ENCODE measurements at places on chromosomes 12 and 14. TPM values are rescaled to one million over a fixed set of nuclear protein-coding genes. Genes with fewer than 3 reads are reported as not detected.

GRCh38 chr12:56338308-56339157 is at the start of gene IL23A:
Gene IL23A (plus strand): TSS chr12:56338884. CDS start chr12:56339045, 161 bp downstream.
- H3K4me3 ChIP-seq, result no peak within 1 kb of the TSS
- DNase-seq, result no peak
- H3K4me1 ChIP-seq, result no peaks in the 10 kb centered on the region
- peaks cover 5% of the 10 kb centered on the region for H3K36me3 ChIP-seq
- H3K27me3 ChIP-seq, result no peaks in the 10 kb centered on the region
- no peak within 1 kb of the TSS for H3K27ac ChIP-seq

DNA sequence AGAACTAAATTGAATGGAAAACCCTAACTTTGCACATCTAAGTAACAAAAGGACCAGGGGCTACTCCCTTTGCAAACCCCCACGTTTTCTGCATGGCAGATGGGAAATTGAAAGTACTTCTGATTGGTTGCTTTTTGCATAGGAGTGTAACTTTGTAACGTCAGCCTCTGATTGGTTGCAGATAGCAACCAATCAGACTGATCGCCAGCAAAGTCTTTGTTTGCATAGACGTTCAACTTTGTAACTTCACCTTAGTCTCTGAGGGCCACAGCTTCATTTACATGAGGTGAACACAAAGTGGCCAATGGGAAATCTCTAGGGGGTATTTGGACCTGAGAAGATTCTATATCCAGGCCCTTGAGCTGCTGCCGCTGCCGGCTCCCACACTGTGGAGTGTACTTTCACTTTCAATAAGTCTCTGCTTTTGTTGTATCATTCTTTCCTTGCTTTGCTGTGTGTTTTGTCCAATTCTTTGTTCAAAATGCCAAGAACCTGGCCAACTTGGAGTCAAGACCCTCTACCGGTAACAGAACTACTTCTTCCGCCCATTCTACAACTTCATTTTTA is 102.5 kb upstream of the PRICKLE1 start:
- H3K4me3 ChIP-seq, result no peak overlapping the region
- H3K4me1 ChIP-seq, result no peaks in the 10 kb centered on the region
- H3K27ac ChIP-seq, result no peak overlapping the region
- DNase-seq, result no peak
- H3K36me3 ChIP-seq, result no peaks in the 10 kb centered on the region

The KIAA0586 gene
- total RNA-seq, result 11.2 TPM

The FBXL14 gene
- 21.3 TPM for total RNA-seq

DNA sequence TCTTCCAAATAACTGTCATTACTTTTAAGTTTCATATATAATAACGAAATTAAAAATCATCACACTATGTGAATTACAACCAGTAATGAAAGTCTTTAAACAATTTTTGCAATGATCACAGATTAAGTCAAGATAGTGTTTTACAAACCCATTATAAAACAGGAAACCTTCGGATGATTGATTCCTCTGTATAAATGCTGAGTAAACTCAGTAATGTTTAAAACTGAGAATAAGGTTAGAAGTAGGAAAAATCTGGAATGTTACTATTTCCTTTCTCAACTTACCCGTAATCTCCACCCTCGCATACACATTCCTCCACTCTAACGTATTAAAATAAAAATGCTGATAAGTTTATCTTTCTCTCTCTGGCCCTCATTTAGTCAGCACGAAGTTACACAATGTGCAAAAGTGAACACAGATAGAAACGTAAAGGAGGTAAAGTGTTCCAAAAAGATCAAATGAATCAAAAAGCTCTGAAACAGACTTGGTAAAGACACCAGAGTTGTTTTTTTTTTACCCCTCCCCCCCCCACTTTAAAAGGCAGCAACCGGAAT is 1.6 kb downstream of the ZFC3H1 start:
- no peaks in the 10 kb centered on the region for H3K4me1 ChIP-seq
- no peaks in the 10 kb centered on the region for H3K27me3 ChIP-seq
- no peaks in the 10 kb centered on the region for H3K36me3 ChIP-seq
- H3K4me3 ChIP-seq, result peak overlapping the region; percentile 83

All from prostate gland (tissue), 2 donors.